ENCODE measurements at places on chromosomes 1 and 21.

DNA sequence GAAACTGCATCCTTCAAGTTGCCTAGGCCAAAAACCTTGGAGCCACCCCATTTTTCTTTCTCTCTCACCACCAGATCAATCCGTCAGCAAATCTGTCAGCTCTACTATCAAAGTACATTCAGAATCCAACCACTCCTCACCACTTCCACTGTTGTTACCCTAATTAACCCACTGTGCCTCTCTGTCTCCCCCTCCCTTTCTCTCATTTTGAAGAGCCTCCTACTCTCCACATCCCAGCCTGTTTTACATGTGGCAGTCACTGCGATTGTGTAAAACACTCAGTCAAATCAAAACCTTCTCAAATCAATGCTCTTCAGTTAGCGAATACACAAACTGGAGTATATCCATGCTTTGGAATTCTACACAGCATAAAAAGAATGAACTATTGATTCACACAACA lies 33.1 kb downstream of the ZNF684 start:
- DNase-seq: no peak

- DNase-seq: peak; percentile 61
Observed at GRCh38 chr1:2300004-2300771, 72.1 kb downstream of the SKI start.

- DNase-seq: peak; percentile 32
Observed at GRCh38 chr1:77281491-77282186, at the start of gene AK5. AK5 (plus strand) TSS chr1:77282019; CDS start chr1:77282314, 295 bp downstream.

GRCh38 chr1:34078383-34078782 lies 86.6 kb downstream of the CSMD2 start:
- DNase-seq: no peak

DNA sequence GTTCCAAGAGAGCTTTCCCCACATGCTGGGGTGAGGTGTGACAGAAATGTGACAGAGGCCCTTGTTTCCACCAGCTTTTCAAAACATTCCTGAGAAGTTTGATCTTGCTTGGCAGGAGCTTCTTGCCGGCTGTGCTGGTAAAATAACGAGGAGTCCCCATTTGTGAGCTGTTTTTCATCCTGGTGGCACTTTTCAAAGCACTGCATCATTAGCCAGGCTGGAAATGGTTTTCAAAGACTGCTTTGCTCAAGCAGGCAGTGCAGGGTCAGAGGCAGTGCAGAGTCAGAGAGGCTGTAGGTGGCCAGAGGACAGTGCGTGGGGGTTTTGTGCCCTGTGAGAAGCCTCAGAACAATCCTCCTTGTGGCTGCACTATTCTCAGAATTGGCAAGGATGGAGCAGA lies 75.8 kb upstream of the KCNA3 start:
- no peak for DNase-seq

- DNase-seq: no peak
Observed at GRCh38 chr1:92958203-92958970, 2.9 kb downstream of the DIPK1A start.

GRCh38 chr21:27464648-27465047 lies 497.8 kb upstream of the ADAMTS5 start:
- no peak for DNase-seq

DNA sequence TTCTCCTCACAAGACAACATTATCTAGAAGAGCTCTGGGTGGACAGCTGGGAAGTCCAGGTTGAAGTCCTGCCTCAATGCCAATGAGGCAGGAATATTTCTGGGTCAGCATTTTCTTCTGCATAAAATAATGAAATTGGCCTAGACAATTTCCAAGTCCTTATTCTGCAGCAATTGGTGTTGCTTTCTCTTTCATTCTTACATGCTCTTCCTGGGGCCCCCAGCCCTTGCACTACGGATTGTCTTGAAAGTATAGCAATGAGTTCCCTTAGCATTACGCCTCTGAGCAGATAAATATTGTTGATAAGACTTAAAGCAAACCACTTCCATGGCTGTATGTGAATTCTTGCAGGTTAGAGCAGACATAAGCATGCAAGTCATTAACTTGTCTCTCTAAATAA lies 188.5 kb downstream of the TGFBR3 start:
- DNase-seq: no peak

- DNase-seq: no peak
Observed at GRCh38 chr1:93584261-93585003, 97.2 kb downstream of the BCAR3 start.

DNA sequence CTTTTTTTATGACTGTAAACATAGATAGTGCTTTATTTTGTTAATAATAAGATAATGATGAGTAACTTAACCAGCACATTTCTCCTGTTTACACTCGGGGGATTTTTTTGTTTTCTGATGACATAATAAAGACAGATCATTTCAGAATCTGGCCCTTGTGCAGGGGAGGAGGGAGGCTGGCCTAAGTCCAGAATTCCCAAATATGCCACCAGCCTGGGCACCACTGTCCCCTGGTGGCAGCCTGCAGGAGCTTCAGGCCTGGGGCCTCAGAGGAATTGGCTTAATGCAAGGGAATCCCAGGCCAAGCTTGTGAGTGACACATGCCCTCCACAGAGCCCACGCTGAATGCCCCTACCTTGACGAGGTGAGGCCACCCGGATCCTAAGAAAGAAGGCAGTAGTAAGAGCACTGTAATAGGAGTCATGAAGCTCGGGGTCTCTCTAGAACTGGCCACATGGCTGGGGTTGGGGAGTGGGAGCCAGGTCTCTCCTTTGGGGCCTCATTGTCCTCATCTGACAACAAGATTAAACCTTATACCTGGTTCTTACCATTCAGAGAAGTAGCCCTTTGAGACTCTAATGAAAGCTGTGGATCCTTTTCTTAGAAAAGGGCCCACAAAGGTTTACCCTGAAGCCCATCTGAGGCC lies 24.1 kb downstream of the ETNK2 start:
- DNase-seq: no peak

- DNase-seq: no peak
Observed at GRCh38 chr1:173669491-173669941, at the start of gene ANKRD45. ANKRD45 (minus strand) TSS chr1:173669851; CDS start chr1:173659418, 10,433 bp downstream.

DNA sequence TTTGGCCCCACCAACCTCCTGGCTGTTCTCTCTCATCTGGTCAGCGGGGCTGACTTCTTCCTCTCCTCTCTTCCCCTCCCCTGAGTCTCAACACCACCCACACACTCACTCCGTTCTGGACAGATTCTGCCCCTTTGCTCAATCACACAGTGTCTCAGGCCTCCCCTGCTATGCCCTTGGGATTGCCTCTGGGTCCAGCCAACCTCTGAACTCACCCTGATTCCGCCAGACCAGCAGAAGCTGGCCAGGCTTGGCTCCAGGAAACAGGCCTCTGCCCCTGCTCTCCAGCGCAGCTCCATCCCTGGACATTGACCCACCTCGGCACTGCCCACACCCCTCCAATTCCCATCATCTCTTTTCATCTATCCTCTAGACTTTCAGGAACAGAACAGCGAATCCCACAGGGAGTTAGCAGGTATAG lies 22.1 kb downstream of the AHDC1 start:
- no peak for DNase-seq

DNA sequence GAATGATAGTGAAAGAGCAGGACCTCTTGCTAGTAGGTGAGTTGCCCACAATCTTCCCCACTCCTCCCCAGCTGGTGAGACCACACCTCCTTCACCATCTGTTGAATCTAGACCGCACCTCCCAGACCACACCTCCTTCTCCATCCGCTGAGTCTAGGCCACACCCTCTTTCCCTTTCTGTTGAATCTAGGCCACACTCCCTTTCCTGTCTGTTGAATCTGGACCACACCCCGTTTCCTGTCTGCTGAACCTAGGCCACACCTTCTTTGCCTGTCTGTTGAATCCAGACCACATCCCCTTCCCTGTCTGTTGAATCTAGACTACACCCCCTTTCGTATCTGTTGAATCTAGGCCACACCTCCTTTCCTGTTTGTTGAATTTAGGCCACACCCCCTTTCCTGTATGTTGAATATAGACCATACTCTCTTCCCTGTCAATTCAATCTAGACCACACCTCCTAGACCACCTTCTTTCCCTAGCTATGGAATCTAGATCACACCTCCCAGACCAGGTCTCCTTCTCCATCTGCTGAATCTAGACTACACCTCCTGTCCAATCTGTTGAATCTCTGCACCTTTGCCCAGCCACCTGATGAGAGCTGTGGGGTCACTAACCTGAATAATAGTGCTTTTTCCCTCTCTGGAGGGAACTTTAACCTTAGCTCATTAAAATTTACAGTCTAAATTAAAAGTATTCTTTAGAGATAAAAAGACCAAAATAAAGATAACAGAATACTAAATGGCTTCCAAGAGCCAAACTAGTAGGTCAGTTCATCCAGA lies 116.3 kb downstream of the DAB1 start:
- peak; percentile 1 for DNase-seq

- DNase-seq: no peak
Observed at GRCh38 chr1:204286315-204286714, 72.5 kb upstream of the GOLT1A start.

DNA sequence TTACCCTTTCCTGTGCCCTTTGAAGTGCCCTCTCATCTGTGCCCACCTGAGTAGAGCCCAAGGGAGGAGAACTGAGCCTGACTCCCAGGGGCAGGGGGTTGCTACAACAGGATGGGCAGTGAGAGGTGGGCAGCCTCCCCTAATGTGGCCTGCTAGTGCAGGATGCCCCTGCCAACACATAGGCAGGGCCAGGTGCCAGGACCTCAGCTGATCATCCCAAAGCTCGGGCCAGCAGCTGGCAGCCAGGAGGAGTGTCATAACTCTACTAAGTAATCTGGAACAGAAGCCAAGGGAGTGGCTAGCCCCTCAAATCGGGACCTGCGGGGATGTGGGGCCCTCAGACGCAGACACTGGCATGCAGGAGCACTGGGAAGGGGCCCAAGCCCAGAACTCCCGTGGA lies 208.8 kb upstream of the RAB4A start:
- DNase-seq: no peak

DNA sequence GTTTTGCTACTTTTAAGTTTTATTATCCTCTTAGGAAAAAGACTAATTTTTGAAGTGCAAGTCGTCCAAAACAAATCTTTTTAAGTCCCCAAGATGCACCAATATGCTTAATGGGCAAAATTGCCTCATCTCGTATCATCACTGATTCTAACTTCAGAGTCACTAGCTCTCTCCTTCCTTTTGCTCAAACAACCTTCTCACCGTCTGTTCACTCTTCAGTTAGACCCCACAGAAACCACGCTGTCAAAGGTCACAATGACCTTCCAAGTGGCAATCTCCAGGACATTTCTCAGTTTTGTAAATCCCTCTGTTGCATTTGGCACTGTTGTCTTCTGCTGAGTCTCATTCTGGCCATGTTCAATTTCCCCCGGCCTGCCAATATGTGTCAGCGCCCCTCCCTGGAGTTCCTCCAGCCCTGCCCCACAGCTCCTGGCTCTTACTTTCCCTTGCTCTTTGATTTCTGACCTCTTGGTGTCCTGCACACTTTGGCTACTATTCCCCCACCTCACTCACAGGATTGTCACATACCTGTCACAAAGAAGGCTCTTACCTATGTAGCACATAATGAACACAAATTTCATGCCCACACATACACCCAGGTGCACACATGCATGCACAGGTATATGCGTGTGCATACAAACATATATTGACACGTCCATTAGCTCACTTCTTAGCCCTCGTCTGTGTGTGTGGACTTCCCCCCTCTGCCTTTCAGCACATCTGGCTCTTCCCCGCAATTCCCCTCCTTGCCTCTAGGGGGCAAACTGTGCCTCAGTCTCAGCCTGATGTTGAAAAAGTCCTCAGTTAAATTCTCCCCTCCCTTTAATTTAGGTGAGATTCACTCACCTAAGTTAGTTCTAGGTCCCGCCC lies 354.0 kb upstream of the DUSP10 start:
- peak; percentile 1 for DNase-seq

DNA sequence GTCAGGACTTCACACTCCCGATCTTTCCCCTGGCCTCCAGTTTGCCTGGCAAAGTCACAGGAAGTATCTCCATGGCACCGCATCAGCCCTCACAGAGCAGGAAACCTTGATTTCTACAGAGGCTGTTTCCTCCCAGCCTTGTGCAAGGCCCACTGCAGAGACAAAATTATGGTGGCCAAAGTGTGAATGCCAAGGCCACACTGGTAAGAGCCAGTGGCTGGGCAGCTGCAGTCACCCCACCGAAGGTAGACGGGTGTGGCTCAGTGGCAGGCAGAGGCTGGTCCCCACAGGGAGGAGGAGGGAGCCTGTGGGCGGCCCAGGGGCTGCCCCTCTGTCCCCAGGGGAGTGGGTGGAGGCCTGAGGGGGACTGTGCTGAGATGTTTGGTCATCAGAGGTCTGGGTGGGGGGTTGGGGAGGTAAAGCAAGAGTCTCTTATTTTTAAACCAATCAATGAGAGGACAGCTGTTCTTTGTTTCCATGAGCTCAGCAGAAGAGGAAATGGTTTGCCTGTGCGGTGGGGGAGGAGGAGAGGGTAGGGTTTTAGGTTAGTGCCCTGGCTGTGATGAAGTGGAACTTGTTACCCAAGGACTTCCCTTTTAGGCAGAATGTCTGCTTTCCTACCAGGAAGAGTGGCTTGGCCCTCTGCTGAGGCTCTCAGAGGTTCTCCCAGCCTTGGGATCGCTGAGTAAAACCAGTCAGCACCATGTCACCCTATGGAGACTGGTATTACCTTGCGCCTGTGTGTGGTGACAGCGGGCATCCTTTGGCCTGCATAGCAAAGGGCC lies 18.0 kb upstream of the BTG2 start:
- DNase-seq: peak; percentile 50

DNA sequence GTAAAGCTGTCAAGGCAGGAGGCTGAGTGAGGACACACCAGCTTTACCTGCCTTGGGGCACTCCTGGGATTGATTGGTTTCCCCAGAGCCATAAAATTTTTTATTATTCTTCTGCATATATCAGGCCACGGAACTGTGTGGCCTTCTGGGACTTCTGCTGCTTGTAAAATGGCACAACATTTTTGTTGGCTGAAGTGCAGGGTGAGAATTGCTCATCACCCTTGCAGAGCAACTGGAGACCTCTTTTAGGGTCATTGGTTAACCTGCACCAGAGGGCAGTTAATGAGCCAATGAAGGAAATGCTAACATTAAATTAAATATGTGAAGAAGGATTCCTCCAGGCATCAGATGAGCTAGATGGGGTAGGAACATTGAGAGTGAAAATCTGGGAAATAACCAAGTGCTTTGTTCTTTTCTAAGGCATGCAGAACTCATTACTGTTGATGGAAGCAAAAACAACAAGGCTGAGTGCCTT lies 87.7 kb downstream of the LTN1 start:
- no peak for DNase-seq

GRCh38 chr1:61506944-61507500 lies 217.9 kb downstream of the TM2D1 start:
- DNase-seq: no peak

GRCh38 chr1:194209920-194210319 lies 1023.5 kb upstream of the B3GALT2 start:
- DNase-seq: no peak

GRCh38 chr1:10522322-10522860 lies 47.6 kb downstream of the PEX14 start:
- DNase-seq: no peak
